ENCODE measurements at places on chromosomes 2 and 18.

DNA sequence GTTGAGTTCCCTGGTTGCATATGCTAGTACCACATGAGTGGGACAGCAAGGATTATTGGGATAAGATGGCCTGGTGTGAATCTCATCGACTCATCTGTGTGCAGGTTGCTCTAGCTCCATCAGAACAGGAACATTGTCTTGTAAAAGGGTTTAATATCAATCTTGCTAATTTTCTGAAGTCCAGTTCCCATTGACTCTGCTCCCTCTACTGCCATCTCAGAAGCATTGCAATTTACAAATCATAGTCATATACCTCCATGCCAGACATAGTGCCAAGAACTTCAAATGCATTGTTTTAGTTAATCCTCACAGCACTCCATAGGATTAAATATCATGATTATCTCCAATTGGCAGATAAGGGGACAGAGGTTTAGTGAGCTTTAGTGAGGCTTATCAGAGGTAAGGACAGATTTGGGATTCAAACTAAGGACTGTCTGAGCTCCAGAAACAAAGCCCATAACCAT lies 4.8 kb upstream of the STAT4 start:
- no peak for DNase-seq

GRCh38 chr2:227504700-227505099 lies 32.7 kb downstream of the AGFG1 start:
- DNase-seq, result no peak

DNA sequence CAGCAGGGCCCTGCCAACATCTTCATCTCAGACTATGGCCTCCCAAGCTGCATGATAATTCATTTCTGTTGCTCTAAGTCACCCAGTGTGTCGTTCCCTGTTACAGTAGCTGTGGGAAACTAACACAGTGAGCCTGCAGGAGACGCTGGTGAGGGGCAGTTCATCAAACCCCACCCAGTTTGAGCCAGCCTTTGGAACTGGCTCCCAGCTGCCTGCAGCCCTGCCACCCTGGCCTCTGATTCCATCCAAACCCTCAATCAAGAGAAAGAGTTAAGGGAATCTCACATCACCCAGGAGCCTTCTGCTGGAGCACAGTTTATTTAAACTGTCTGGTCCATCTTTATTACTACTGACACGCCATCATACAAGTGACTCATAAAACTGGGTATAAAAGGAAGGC lies 64.9 kb upstream of the ZCCHC2 start:
- DNase-seq, result no peak

GRCh38 chr2:201223089-201224073 lies 37.0 kb upstream of the CASP8 start:
- no peak for DNase-seq

- DNase-seq, result no peak
These were observed 98.8 kb upstream of the ZNF516 start for GRCh38 chr18:76593843-76594242.

Data from stimulated activated CD8-positive, alpha-beta memory T cell treated with anti-CD3 and anti-CD28 coated beads, Interleukin-7, amount 100 ng/mL, for 1 hour (primary cell).